ENCODE measurements at places on chromosomes 6 and 20.
A peak's percentile ranks its signal among the peaks of the same experiment; 100 is the strongest.

DNA sequence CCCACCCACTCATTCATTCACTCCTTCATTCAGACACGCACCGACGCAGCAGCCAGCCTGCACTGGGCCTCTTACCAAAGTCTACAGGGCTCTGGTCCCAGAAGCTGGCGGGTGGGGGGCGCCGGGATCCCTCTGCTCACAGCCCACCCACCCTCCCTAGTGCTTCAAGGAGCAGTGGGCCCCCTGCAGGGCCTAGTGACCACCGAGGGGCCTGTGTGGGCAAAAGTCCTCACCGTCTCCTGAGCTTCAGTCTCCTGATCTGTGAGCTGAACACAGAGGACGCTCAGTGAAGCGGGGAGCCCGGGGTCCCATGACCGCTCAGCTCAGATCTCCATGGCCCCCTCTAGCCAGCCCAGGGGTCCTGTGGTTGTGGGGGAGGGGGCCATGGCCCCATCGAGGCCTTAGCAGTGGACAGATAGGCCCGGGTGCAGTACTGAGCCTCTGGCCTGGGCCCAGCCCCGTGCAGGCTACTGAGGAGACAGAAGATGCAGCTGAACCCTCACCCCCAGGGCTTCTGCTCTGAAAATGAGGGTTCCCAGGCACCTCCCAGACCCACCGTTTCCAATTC is 33.4 kb upstream of the MRGBP start:
- DNase-seq = no peak

GRCh38 chr6:22146931-22147701 is 149.7 kb downstream of the PRL start:
- DNase-seq = no peak

GRCh38 chr6:73680289-73680918 is 15.6 kb upstream of the CD109 start:
- peak; percentile 32 for DNase-seq

DNA sequence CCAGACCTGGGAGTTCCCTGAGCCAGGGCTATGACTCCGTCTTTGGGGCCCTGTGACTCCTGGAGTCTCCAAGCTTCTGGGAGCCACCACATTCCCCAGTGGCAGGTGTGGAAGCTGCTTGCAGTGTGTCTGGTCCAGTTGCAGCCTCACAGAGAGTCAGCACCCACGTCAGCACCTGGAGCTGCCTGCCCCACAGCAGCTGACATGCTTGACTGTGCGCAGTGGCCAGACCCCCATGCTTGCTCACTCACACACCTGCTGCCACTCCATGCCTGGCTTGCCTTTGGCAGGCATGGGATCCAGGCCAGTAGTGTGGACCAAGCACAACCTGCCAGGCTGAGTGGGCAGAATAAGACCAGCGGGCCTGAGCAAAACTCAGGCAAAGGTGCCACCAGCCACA is 31.0 kb upstream of the ASIP start:
- no peak for DNase-seq

DNA sequence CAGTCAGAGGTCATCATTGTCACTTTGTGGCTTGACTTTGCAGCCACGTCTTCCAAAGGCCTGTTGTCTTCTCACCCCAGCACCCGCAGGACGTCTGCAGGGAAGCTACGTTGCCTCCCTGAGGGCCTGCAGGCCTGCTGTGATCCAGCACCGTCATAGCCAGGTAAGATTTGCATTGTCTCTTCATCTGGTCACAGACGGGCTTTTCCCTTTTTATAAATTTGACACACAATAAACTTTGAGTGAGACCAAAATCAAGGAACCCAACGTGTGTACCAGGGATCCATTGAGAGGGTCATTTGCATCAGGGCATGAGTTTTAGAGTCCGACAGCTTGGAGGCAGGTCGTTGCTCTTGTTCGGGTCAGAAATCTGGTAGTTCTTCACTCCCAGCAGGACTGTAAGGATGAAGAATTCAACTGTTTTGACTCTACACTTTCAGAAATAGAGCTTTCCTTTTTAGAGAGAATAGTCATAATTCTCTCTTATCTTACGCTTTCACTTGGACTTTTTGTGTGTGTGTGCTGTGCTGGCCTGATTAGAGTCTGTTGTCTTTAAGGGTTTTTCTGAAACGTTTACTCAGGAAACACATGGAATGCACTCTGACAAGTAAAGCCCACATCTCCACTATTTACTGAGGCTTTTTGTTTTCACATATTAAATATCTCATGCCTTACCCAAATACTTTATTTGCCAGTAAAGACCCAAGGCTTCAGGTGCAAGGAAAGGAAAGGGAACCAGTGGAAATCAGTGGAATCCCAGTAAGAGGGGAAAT is 177.2 kb upstream of the TAB2 start:
- DNase-seq = no peak

GRCh38 chr6:25369036-25369432 is 89.9 kb downstream of the CARMIL1 start:
- no peak for DNase-seq

DNA sequence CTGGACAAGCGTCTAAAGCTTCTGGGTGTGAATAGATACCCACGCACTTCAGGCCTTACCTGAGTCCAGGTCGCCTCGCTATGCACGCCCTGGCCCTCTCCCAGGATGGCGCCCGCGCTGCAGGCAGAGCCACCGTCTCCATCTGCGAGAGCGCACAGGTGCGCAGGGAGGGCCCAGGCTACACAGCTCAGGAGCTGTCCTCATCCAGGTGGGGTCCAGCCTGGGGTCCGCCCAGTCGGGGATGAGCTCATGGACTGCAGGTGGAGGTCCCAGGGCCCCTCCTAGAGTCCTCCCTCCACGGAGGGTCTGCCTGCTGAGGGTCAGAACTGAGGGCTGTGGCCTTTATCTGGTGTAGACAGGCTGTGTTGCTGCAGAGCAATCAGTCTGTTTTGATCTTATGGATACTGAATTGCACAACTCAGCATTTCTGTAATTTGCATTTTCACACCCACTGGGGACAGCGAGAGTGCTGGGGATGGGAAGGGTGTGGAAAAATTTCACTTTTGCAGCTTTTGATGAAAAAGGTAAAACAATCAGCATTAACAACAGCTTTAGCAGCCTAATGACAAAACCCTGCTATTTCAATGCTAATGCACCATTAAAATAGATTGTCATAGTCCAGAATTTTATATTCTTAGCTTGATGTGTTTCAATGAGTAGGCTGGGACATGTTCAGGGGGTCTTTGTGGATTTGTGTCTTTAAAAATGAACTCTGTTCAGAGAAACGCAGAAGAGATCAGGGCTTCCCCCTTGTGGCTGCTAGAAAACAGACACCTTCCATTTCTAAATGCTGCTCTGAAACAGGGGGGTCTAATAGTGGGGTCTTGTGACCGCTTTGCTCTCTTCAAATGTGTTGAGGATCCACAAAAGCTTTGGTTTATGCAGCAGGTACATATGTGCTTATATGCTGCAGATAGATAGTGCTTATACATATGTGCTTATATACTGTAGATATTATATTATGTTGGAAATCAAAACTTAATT is 77.8 kb upstream of the PHACTR3 start:
- DNase-seq = no peak

GRCh38 chr6:154361476-154361875 is 4.9 kb upstream of the IPCEF1 start:
- DNase-seq = no peak

DNA sequence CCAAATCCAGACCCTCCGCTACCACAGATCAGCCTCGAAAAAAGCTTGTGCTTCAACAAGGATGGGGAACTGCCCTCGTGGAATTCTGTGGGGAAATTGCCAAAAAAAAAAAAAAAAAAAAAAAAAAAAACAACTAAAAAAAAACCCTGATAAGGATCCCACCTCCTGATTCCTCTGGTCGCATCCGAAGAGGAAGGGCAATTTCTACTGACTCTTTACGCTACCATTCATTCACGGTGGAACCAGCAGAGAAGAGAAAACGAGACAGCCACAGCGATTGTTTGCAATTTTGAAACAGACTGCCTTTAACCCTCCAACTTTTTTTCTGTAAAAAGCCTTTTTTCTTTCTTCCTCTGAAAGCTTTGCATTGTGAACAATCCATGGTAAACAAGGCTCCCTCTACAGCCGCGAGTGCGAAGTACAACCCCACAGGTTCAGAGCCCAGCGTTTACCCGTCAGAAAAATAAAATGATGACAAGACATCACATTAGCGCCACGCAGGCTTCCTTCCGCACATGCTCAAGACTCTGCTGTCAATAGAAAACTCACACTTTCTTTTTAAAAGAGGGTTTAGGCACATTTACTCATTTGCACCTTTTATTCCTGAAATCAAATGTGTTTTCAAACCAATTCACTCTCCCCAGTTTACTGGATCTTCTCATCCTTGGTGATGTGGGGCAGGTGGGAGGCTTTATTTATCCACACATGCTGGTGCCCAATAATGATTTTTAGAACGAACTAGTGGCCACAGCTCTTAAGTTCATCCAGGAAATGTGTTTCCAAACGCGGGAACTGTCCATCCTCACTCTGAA is 100.0 kb downstream of the NOL4L start:
- DNase-seq = peak; percentile 87

- no peak for DNase-seq
These were observed 57.0 kb downstream of the PRR18 start for GRCh38 chr6:166251211-166251610.

- DNase-seq = no peak
These were observed 18.3 kb downstream of the ENPP3 start for GRCh38 chr6:131655387-131655786.

GRCh38 chr6:48472091-48472490 is 361.1 kb upstream of the PTCHD4 start:
- peak; percentile 79 for DNase-seq

DNA sequence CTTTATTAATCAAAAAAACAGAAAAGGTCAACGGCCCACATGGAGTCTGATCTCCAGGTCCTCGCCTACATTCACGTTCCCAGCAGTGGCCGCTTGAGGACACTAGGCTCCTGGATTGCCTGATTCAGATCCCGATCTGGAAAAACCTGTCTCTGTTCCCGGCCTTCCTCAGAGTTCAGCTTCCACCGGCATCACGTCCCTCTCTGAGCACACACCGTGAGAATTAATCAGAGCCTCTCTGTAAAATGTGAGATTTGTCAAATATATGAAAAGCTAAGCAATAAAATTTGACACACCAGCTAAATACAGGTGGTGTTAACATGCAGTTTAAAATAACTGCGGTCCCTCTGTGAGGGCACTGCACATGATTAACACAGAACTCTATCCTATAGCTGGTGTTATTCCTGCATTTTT is 122.8 kb upstream of the COL21A1 start:
- peak; percentile 80 for DNase-seq

DNA sequence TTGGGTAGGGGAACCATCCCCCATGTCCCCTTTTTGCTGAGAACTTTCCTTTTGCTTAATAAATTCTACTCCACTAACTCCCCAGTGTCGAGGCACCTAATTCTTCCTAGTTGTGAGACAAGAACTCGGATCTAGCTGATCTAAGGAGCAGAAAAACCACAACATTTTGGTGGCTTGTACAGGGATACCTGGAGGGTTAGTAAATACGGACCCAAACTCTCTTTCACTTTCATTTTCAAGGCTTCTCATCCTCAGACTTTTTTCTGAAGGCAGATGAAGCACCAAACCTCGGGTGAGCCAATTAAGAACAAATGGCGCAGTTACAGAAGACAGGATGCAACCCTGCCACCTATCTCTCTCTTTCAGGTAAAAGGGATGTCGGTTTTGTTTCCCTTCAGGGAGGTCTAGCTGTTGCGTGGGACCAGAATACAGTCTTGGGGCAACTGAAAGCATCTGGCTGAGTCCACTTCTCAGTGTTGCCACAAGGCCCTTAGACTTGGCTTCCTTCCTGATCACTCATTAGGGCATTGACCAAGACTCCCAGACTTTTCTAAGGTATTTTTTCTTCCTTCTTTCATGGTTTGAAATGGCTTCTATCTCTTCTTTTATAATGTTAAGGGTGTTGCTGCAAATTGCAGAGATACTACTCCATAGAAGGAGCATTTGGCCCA is 11.1 kb upstream of the HTR1B start:
- no peak for DNase-seq

GRCh38 chr6:20024978-20025377 is 187.3 kb downstream of the MBOAT1 start:
- DNase-seq = no peak

GRCh38 chr20:42432496-42433334 is 757.0 kb downstream of the PTPRT start:
- peak; percentile 21 for DNase-seq

- no peak for DNase-seq
These were observed 42.0 kb downstream of the EIF2S2 start for GRCh38 chr20:34070079-34070439.

GRCh38 chr6:12614456-12614855 is 102.1 kb upstream of the PHACTR1 start:
- peak; percentile 35 for DNase-seq

DNA sequence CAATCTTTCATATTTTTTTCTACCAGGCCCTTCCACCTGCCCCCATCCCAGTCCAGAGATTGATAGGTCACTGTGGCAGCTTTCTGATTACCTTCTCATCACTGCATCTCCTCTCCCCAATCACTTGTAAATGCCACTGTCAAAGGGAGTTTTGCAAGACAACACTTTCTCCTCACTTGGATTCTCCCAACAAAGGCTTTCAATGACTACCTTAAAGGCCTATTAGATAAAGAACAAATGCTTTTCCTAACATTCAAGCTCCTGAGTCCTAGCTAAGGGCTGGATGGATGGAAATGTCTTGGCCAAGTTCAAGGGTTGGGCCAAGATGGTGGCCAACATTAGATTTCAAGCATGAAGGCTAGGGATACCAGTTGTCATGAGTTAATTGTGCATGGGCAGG is 55.3 kb downstream of the UNC5CL start:
- no peak for DNase-seq

DNA sequence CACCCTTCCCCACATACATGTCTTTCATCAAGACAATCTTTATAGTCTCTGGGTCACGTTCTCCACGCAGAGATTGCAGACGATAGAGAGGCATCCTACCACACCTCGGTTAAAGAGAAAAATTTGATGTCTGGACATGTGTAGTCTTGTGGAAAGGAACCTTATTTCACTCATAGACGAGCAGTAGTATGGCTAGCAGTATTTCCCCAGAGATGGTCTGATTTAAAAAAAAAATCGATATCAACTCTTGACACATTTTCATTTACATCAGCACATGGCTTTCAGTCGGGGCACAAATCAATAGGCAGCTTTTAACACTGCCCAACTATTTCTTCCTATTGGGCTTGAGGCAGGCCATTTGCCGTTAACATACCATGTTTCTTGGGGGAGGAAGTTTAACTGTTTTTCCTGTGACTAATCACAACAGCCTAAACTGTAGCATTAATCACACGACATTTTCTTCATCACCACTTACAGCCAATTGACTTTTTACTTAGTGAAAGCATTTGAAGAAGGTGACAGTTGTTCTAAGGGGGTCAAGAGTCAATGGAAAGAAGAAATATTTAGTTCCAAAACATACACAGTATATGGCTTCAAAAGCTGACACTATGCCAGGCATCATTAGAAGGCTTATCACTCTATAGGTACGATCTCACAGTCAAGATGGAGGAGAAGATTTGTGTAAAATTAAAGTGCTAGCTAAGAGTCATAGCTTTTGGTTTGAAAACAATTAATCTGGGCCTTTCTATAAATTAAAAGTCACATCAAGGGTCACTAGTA is 129.5 kb upstream of the HDAC2 start:
- no peak for DNase-seq

GRCh38 chr6:131053546-131054240 is 9.4 kb downstream of the EPB41L2 start:
- DNase-seq = no peak
